Daoy (cell line): ENCODE measurements at places on chromosomes 2 and 18. TPM values are rescaled to one million over a fixed set of nuclear protein-coding genes. Genes with fewer than 3 reads are reported as not detected.

DNA sequence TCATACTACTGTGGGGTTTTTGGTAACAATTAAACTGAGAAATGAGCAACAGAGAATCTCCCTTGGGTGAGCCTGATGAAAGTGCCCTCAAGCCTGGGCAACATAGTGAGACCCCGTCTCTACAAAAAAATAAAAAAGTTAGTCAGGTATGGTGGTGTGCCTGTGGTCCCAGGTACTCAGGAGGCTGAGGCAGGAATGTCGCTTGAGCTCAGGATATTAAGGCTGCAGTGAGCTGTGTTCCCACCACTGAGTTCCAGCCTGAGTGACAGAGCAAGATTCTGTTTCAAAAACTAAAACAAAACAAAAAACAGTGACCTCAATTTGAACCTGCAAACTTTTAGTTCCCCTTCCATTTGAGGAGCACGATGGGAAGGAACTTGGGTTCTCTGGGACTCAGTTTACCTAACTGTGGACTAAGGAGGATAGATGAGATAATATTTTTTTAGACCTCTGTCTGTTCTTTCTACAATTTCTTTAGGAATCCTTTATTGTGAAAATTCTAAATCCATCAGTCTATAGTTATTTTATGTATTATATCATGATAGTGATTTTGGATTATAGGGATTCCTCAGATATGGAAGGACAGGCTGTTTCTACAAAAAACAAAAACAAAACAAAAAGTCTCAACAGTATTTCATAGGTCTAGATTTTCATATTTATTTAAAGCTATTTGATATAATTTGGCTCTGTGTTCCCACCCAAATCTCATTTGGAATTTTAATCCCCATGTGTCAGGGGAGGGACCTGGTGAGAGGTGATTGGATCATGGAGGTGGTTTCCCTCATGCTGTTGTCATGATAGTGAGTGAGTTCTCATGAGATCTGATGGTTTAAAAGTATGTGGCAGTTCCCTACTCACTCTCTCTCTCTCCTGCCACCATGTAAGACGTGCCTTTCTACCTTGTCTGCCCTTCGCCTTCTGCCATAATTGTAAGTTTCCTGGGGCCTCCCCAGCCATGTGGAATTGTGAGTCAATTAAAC is 178.6 kb downstream of the MYCN start:
- DNase-seq: no peak

Gene APLF
- 1.4 and 3.0 TPM in 2 replicates for total RNA-seq

Gene DAPL1
- not detected in 2 replicates for total RNA-seq

Gene TANK
- 39.7 and 44.3 TPM in 2 replicates for total RNA-seq

- DNase-seq: no peak
Observed at GRCh38 chr2:97779141-97779540, 65.8 kb downstream of the ZAP70 start.

Gene CD207
- not detected in 2 replicates for total RNA-seq

Gene PRKD3
- total RNA-seq: 70.6 and 102 TPM in 2 replicates

Gene LRRTM1
- total RNA-seq: not detected in 2 replicates

Gene MAP3K19
- total RNA-seq: not detected in 2 replicates

DNA sequence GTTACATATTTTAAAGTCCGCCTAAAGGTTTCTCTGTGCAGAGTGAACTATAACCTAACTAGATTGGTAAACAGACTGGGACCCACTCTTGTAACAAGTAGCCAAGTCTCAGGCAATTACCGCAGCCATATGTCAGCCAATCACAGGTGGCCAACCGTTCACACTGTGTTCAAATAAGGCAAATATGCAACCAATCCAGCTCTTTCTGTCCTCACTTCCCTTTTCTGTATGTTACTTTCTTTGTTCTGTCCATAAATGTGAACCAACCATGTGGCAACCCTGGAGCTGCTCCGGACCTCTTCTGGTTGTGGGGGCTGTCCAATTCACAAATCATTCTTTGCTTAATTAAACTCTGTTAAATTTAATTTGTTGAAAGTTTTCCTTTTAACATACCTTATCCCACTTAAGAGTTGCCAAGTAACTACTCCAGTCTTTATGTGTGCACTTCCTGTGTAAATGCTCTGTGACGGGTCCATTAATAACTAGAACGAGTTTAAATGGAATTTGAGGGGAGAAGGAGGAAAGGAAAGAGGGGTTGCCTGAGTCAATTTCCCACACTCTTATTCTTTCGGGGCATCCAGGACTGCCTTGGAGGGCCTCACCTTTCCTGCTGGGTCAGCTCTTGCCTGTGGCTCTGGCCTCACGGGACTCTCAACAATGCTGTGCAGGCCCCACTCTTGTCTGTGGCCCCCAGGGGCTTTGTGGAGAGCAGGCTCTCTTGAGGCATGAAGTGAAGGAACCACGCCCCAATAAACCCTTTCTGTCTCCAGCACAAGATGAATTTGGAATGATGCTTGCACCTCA is 6.6 kb upstream of the RPL37A start:
- no peak for DNase-seq

Gene UNC80
- total RNA-seq: not detected in 2 replicates

DNA sequence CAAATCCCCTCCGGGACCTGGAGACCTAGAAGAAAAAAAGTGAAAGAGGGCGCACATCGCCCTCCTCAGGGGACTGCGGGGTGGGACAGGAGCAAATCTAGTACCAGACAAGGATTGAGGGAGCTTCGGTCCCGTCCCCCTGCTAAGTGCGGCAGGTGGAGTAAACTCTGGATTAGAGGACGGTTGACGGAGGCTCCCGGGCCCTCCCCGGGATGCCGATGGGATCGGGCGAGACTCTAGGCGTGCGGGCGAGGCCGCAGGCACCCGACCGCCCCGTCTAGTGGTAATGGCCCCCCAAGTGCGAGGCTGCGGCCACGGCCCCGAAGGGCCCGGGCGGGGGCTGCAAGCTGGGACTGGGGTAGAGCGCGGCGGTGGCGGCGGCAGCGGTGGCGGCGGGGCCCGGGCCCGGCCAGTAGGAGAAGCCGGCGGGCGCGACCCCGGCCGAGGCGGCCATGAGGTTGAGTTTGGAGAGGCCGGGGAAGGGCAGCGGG is 3.5 kb downstream of the FEV start:
- no peak for DNase-seq

Gene SLC16A14
- 1.9 and 2.1 TPM in 2 replicates for total RNA-seq

- no peak for DNase-seq
Observed at GRCh38 chr2:32559136-32559535, 68.7 kb upstream of the TTC27 start.

- peak; percentile 86 for DNase-seq
Observed at GRCh38 chr2:38394903-38395341, 17.8 kb upstream of the ATL2 start.

- peak; percentile 42 for DNase-seq
Observed at GRCh38 chr2:224594840-224595239, 9.7 kb upstream of the CUL3 start.

- no peak for DNase-seq
Observed at GRCh38 chr2:197075281-197075680, 148.8 kb upstream of the PGAP1 start.

GRCh38 chr2:215360596-215360995 is 48.7 kb downstream of the ATIC start:
- no peak for DNase-seq

- DNase-seq: no peak
Observed at GRCh38 chr18:32262092-32262491, 72.3 kb downstream of the MEP1B start.
